IPS DF 19.7 (cell line): ENCODE measurements at places on chromosomes 5 and 9.

- no peak for DNase-seq
These were observed 85.8 kb downstream of the SLC44A1 start for GRCh38 chr9:105330201-105330600.

- no peak for DNase-seq
These were observed 141.1 kb upstream of the TARS1 start for GRCh38 chr5:33299621-33300208.

DNA sequence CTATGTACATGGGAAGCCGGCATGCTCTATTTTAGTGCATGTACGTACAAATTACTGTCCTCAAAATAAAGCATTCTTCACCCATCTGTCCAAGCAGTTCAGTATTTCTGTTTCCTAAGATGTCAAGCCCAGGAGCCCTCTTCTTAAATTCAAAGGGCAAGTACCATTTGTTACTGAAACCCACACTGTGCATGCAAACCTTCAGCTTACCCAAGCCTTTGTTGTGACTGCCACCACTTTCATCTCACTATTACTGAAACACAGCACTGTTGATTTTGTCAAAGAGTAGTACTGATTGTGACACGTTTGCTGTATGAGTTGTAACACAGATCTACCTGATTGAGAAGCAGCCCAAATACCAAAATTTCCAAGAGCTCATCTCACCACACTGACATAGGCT is 390.4 kb upstream of the IZUMO3 start:
- DNase-seq, result no peak

- DNase-seq, result no peak
These were observed 30.0 kb upstream of the GSN start for GRCh38 chr9:121237916-121238315.

GRCh38 chr5:77876862-77877502 is 100.8 kb upstream of the TBCA start:
- DNase-seq, result no peak

DNA sequence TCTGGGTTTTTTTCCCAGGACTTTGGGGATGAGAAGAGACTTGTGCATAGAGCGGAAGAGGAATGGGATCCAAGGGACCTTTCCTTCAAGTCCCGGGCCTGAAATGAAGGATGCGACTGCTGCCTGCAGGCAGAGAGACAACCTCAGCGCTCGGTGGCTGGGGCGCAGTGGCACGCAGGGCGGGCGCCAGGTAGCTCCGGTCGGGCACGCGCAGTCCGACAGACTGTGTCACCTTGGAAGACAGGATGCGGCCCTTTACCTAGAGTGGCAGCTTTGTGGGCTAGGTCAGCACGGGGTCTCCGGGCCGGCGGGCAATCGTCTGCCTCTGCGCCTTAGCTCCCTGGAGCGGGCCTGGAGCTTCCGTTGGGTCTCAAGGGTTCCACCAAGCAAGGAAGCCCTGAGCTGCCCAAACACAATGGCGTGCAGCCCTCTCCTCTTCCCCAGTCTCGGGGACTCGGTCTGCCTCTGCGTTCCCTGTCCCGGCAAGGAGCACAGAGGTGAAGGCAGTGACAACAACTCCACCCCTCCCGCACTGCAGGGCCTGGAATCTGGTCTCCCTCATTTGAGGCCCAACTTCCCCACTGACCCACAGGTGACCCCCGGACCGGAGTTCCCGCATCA is 6.0 kb downstream of the BARX1 start:
- DNase-seq, result no peak

GRCh38 chr5:135625961-135626360 is 47.2 kb upstream of the CXCL14 start:
- no peak for DNase-seq

DNA sequence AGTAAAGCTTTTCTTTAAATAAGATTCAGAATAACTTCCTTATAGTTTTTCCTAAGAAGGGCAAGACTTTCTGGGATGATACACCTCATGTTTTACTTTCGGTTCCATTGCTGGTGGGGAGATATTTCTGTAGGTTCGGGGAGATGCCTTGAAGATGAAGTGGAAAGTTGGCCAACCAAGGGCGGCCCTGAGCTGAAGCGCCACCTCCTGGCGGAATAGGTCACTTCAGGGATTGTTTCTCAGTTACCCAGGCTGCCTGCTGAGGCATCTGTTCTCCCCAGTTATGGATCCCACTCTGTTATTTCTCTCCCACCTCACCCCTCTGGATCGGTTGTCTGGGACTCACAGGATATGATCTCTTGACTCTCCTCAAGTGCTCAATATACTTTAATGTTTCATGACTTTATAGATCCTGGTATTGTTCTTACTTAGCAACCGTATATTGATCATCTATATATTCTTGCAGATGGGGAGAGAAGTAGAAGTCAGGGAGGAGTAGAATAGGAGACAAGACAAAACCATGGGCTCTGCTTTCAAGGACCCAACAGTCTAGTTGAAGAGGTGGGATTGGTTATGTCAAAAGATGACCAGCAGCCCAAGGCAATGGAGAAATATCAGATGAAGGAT is 23.4 kb downstream of the MEGF10 start:
- DNase-seq, result no peak

DNA sequence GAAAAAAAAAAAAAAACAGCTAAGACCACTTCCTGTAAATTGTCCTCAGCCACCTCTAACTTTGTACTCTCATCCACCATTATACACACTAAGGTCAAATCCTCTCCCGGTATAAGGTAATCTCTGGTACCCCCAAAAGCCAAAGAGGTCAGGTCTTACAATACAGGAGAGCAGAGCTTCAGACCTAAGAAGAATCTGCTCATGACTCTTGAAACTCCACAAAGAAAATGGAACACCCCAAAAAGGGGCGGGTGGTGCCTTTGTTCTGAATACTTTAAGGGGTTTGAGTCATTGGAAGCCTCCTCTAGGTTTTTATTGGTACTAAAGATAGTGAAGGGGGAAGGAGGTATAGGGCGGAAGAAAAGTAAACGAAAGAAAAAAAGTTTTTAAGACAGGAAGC is 69.8 kb downstream of the COL15A1 start:
- no peak for DNase-seq

DNA sequence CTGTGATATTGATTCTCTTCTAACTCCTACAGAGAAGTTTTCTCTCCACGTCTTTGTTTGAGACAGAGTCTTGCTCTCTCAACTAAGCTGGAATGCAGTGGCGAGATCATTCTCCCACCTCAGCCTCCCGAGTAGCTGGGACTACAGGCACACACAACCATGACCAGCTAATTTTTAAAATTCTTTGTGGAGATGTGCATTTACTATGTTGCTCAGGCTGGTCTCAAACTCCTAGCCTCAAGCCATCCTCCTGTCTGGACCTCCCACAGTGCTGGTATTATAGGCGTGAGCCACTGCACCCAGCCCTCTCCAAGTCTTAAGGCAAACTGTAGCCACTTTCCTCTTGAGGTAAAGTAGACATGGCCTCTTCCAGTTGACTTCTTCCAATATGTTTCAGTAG is 72.2 kb downstream of the SNX18 start:
- no peak for DNase-seq
